Stimulated activated CD4-positive, alpha-beta T cell treated with anti-CD3 and anti-CD28 coated beads, Interleukin-2, amount 100 ng/mL, for 4 hours (primary cell): ENCODE measurements at places on chromosomes 5 and 9.

DNA sequence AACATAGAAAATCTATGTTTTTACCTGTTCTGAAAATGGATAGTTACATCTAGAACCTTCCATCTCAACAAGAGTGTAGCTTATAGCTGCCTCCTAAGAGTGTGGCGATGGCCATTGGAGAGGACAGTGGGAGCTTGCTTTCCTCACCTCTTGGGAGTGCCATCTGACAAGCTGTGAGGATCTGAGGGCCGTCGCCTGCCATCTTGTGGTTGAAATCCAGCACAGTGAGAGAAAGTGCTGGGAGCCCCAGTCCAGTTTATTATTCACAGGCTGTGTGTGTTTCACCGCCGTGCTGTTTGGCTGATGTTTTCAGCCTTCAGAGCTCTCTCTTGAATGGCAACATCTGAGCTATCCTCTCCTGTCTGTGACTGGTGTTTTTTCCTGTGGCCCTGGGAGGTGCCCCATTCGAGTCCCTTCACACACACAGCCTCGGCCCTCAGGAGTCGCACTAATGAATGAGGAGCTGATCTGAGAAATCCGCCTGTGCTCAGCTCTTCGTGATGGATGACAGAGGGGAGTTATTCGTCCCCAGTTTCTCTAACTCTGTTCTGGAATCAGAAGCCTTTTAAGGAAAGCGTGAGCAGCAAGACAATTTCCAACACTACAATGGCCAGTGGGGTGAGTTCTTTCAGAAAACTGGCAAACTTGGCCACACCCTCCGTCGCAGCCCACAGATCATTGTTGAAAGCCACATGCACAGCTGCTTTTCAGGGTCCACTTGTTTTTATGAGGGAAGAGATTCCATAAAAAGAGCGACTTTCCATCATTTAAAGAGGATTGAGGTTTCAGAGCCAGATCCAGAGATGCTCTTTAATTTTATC, 170.3 kb downstream of the PDZD2 start:
- no peak for DNase-seq

- no peak for DNase-seq
Measured at GRCh38 chr9:126515001-126515872, 98.5 kb upstream of the LMX1B start.

DNA sequence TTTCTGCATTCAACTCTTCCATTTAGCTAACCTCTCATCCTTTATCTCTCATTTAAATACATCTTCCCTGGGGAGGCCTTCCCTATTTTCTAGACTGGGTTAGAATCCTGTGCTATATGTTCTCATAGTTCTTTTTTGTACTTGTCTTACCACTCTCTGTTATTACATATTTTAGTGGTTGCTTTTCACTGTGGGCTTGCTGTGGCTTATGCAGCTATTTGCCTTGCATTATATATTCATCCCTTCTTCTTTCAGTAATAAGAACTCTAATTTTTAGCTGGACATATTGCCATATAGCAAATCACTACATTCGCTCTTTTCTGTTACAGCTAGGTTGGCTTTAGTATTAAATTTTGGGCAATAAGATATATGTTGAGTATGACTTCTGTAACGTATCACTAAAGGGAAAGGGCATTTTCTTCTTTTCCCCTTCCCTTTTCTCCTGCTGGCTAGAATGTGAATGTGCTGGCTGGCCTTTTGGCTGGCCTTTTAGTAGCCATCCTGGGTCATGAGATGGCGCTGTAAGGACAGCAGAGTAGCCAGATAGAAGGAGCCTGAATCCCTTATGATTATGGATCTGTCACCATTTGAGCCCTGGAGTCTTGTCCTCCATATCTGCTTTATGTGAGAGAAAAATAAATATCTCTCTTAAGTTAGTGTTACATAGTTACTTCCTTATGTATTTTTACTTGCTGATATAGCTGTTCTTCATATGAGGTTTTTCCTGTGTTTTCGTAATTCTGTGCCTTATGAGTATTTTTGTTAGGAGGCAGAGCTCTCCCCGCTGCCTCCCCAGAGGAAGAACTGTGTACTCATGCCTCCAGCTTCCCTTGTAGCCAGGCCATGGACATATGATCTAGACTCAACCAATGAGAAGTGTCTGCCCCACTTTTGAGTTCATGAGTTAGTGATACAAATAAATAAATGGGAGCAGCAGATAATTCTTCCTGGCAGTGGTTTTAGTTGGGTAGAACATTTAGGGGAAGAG, 65.8 kb downstream of the NDUFAF2 start:
- no peak for DNase-seq

DNA sequence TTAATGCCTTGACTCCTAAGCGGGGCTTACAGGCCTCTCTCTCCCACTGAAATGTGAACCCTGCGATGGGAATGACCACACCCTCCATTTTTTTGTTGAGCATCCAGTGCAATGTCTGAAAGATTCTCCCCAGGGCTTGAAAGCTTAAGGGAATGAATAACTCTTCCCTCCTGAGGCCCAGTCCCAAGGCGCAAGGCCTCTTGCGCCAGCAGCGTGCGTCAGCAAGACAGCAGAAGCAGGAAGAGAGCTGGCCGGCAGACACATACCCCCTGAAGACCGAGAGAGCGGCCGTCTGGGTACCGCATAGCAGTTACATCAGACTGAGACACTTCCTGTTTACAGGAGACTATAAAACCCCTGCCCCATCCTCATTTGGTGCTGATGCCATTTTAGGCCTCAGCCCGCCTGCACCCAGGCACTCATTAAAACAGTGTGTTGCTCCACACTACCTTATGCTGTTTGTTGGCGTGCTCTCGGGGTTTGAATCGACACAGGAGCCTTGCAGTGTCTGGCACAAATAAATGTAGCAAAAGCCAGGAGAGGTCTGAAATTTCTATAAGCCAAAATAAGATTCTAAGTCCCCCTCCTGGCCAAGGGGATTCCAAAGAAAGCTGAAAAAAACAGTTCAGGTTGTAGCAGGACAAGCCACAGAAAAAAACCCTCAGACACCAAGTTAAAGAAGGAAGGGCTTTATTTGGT, 62.3 kb downstream of the GDNF start:
- no peak for DNase-seq

- DNase-seq, result no peak
Measured at GRCh38 chr9:92508018-92508820, 25.9 kb upstream of the ASPN start.

- DNase-seq, result no peak
Measured at GRCh38 chr5:96868603-96869371, 7.5 kb upstream of the ERAP2 start.

DNA sequence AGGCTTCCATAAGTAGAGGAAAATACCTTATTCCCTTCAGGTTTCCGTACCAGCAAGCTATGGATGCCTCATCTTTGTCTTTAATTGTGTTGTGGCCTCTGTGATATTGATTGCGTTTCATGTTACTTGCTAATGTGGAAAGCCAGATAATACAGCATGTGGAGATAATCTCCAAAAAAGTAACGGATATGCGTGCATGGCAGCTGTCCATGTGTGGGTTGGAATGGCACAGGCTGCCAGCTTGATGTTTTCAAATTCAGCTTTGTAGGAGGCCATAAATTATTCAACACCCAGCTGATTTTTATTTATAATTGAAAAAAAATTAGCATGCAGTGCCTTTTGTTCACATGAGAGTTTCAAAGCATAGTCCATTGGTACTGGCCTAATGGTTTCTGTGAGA, 144.9 kb downstream of the GIN1 start:
- DNase-seq, result no peak
